ENCODE measurements at places on chromosomes 6 and 20.

- DNase-seq = no peak
Measured at GRCh38 chr6:128892079-128892478, 9.1 kb downstream of the LAMA2 start.

DNA sequence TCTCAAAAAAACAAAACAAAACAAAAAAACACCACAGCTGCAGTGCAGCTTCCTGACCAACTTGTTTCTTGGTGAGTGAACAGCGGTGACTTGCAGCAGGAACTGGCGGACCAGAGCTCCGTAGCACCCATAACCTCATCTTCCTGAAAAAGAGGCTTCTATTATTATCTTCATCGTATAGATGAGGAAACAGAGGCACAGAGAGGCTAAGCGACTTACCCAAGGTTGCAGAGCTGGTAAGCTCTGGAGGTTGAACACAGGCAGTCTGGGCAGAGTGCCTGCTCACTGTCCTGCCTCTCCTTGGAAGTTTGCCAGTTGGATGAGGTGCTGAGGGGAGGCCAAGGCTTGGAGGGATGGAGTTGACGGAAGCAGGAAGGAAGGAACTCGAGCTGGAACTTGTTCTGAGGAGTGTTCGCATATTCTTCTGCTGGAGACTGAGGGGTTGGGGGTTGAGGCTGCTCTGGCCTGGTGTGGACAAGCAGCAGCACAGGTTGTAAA, 47.9 kb upstream of the CCDC167 start:
- DNase-seq = peak; percentile 71

GRCh38 chr6:110528930-110529325, 52.5 kb upstream of the SLC22A16 start:
- DNase-seq = no peak

DNA sequence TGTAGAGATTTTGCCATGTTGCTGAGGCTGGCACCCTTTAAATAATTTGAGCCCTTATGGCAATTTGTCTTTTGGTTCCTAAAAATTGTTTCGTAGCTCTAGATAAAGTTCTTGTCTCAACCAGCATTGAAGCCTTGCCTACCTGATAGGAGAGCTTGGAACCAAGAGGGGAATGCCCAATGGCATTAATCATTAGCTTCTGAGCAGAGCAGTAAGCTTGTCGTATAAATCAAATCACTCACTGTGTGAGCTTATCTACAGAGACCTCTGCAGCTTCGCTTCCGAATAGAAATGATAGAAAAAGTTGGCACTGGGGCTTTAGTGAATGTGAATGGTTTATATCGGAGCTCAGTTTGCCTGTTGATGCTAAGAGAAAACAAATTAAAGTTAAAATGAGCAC, 10.7 kb downstream of the ANKRD6 start:
- no peak for DNase-seq

- DNase-seq = no peak
Measured at GRCh38 chr6:158999154-158999665, 792 bp downstream of the RSPH3 start.

- no peak for DNase-seq
Measured at GRCh38 chr20:32231245-32231644, 23.6 kb downstream of the POFUT1 start.

DNA sequence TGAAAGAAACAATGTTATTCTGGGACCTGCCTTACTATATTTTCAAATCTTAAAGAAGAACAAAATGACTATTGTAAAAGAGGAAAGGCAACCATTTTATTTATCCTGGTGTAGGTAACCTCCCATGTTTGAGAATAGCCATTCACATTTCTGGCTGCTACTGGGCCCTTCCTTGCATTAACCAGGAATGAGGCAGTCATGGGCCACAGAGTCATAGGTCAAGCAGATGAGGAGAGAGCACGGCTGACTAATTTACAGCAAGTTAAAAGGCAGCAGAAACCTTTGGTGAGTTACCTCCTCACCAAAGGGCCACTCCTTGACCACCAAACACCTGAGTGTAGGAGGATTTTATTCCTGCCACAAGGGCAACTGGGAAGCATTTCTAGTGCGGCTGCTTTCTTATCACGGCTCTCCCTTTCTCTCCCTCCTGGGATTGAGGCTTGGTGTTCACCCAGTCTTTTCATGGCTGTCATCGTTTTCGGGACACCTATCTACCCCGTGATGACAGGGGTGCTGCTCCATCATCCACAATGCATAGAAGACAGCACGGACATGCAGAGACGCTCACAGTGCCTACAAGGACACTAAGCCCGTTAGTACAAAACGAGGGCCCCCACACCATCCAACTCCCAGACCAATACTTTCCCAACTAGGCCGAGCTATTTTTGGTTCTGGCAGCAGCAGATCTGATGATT, 4.4 kb upstream of the LAMA4 start:
- DNase-seq = no peak

DNA sequence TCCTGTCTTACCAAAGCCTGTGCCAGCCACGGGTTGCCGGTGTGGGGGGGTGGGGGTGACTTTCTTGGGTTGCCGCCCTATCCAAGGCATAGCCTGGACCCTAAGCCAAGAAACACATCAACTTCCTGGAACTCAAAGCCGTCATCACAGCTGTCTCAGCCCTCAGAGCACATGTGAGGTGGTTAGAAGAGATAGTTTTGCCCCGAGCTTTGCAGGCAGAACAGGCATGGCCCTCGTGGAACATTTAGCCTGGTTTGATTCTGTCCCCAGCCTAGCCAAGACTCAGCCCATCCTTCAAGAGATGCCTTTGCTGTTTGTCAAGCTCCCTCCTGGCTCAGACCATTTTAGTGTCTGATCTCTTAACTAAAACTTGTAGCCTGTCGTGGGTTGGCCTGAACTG, 64.9 kb downstream of the RREB1 start:
- DNase-seq = peak; percentile 98

DNA sequence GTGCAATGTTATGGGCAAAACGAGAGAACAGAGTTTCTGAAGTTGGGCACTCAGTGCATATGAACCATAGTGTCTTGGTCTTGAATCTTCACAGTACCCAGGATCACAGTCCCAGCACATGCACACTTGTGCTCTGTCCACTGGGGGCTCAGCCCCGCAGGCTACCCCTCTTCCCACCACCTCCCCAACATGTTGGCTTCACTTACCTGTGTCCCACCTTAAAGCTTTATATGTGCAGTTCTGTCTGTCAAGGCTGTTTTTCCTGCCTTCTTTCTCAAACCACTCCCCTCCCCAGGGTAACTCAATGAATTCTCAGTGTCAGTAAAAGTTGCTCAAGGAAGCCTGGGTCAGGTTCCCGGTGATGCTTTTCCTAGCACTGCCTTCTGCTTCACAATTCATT, 129.9 kb downstream of the DOK5 start:
- no peak for DNase-seq

- no peak for DNase-seq
Measured at GRCh38 chr20:22523499-22524392, 60.6 kb downstream of the FOXA2 start.

DNA sequence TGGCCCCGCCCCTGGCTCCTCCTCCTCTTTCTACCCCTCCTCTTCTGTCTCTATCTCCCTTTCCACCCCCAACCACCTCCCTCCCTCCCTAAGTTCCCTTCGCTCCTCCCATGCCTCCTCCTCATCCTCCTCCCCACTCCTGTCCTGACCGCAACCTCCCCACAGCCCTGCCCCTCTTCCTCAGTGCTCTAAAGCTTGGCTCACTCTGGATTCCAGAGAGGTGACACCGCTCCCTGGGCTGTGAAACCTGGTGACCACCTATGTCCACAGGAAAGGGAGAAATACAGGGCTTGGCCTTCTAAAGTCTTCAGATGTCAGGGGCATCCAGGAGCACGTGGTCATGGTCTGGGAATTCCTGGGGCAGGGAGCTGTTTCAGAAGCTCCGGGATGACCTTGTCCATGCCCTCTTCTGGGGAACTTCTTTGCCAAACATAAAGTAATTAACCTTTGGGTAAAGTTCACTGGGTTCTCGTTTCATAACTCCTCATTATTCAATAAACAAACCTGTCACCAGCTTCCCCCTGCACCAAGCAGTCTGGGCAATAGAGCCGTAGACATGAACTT, 345 bp upstream of the CST5 start:
- no peak for DNase-seq

GRCh38 chr6:52712136-52712535, 41.2 kb downstream of the TMEM14A start:
- DNase-seq = peak; percentile 43
